NCI-H146 (cell line): ENCODE measurements at places on chromosomes 6 and 20.

GRCh38 chr20:725491-725890 lies 42.8 kb downstream of the SLC52A3 start:
- no peak for DNase-seq

DNA sequence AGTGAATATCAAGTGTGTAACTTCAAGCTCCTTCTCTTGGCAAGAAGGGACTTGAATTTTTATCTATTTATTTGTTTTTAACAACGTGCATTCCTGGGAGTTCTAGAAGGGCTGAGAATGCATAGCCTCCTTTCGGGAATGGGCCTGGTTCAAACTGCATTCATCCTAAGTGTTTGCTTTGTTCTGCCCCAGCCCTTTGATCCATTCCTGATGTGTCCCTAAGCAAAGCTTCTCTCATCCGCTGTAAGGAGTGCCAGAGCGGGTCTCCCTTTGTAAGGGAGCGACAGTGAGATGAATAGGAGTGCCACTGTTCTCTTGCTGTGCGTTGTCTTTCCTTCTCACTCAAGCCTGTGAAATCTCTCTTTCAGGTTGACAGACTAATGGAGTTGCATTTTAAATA lies 61.0 kb upstream of the VSTM2L start:
- DNase-seq, result no peak

DNA sequence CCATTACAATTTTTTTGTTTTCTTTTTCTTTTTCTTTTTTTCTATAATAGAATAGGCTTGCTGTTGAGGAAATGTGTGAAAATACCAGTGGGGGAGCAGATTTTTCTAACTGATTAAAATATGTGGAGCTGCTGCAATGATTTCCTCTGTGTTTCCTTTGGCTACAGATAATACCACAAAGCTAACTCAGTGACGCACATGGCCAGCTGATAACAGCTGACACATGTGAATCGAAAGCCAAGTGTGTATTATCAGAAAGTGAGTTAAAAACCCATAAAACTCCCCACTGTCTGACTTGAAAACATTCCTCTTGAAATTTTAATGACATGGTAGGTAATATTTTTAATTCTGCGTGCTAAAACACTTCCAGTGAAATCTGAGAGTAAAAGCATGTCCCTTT lies 70.8 kb upstream of the AHI1 start:
- DNase-seq, result no peak

DNA sequence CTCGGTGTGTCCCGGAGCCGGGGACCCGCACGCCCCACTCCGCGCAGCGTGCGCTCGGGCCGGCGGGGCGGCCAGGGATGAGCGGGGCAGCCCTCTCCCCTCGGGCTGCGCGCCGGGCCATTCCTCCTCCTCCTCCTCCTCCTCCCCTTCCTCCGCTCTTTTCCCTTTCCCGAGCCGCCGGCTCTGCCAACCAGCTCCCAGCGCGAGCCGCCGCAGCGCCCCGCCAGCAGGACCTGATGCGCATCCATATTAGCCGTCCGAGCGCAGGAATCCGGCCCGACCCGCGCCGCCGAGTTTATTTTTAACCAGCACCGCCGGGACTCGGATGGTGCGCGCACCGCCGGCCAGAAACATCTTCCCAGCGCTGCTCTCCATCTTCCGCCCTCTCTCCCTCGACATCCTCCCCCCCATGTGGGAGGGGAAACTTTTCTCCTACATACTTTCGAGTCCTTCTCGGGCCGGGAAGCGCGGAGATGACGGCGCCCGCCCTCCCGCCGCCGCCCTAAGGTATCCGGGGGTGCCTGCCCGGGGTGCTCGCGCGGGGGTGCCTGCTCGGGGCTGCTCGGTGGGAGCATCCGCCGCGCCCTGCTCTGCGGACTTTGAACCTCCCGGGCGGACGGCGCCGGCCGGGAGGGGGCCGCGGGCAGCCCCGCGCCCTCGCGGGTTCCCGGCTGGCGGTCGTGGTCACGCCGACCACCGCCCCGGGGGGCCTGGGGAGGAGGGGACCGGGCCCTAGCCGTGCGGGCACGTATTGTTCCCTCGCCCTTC lies 619 bp downstream of the RREB1 start:
- peak; percentile 39 for DNase-seq

DNA sequence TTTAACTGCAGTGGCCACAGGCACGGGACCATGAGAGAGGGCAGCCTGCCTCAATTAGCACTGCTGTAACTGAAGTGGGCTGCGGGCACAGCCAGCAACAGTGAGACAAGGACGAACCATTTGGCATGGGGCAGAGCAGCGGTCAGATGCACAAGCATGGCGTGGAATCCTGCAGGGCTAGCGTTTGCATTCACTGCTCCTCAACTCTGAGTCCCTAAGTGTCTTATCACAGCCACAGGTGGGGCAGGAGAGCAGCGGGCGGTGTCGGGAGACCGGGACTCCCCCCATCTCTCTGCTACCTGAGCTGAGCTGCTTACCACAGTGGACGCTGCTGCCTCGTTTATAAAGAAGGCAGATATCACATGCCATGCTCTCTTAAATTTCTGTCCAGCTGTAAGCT lies 31.3 kb upstream of the PDE10A start:
- DNase-seq, result no peak

DNA sequence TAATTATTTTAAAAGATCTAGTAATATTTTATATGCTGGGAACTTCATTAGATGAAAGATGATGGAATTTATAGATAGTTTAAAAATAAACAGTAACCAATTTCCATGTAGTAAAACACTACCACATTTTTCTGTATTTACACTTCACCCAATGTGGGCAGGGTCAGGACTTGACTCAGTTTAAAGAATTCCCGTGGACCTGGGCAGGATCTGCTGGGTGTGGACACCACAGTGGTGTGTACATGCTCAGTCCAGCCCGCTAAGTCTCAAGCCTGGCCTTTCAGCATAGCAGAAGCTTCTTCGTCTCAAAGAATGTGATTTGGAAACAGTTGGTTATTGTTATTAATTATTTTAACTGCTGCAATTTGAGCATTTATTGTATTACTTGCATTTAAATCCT lies 364.2 kb downstream of the SYNE1 start:
- DNase-seq, result no peak

GRCh38 chr6:152879681-152880080 lies 103.2 kb downstream of the FBXO5 start:
- no peak for DNase-seq

DNA sequence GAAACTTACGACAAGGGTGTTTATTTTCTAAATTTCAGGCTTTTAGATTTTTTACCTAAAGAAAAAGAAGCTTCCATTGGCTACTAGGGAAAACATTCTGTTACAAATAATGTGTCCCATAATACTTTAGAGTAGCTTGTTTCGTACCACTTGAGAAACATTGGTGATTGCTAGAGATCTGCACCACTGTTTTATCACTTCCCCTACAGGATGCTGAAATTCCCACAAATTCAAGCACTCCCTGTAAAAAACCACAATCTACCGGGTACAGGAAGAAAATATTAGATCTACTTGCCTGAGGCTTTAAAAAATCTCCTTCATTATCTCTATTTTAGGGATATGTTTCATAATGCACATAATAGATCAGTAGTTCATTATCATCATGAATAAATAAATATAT lies 29.9 kb downstream of the SEL1L2 start:
- no peak for DNase-seq

DNA sequence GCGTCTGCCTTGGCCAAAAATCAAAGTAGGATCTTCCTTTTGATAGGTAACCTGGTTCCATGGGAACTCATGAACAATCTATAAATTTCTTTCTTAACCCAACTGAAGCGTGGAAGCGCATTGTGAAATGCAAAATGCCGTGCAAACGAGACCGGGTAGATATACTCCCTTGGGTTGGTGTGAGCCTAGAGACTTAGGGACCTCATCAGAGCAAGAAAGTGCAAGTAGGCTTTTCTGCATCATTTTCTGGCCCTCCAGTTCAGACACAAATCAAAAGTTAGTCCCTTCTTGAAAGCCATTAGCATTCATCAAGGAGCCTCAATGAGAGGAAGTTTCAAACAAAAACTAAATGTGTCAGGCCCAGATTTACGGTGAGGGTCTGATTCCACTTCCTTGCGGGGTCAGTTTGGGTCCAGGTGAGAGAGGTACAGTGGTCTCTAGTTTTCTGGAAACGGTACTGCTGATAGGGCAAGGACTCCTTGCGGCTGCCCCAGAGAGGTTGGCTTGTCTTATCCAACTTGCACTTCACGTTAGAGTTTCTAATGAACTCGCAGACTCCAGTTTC lies 5.3 kb upstream of the ZNF184 start:
- peak; percentile 51 for DNase-seq

DNA sequence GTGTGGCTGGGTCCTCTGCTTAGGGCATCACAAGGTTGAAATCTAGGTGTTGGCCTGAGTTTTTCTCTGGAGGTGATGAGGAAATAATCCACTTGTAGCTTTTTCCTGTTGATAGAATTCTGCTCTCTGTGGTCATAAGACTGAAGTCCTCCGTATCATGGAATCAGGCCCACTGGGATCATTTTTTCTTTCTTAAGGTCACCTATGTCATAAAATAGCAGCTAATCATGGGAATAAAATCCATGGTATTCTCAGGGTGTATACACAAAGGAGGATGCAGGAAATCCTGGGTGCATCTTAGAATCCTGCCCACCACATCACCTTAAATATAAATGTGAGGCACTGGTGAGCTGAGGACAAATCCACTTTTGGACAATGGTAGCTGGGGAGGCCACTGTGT lies 72.7 kb downstream of the PRDM1 start:
- DNase-seq, result no peak

DNA sequence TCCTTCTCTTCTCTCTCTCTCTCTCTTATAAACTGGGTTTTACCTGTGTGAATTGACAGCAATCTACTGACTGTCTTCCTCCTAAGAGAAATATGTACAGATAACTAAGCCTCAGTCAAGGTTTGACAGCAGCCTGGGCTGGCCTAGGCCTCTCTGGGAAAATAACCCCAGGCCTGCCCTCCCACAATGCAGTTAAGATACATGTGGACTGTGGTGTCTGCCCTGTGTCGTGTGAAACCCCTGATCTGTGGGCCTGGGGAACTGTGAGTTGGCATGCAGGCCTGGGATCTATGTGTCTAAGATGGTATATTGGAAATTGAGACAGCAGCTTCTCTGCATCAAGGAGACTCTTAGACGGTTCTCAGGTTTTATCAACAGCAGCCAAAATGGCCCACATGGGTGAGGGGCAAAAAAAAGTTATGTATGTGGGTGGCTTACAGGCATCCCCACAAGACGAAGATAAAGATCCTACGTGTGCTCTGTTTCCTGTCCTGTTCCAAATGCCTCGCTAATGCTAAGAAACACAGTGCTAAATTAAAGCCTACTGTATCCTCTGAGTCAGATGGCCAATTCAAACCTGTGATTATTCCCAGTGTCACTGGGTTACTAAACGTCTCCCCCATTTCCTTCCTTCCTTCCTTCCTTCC lies 19.0 kb downstream of the LRFN2 start:
- no peak for DNase-seq
